ENCODE measurements at places on chromosomes 12 and 14.

GRCh38 chr12:128019996-128020544 lies 246.9 kb upstream of the TMEM132C start:
- H3K27me3 ChIP-seq = peaks cover 21% of the 10 kb centered on the region
- H3K36me3 ChIP-seq = no peaks in the 10 kb centered on the region
- H3K4me3 ChIP-seq = no peak overlapping the region
- H3K27ac ChIP-seq = no peak overlapping the region
- DNase-seq = no peak
- no peaks in the 10 kb centered on the region for H3K4me1 ChIP-seq

- no peak for DNase-seq
- no peaks in the 10 kb centered on the region for H3K27me3 ChIP-seq
- no peaks in the 10 kb centered on the region for H3K4me1 ChIP-seq
- H3K4me3 ChIP-seq = no peak overlapping the region
- no peaks in the 10 kb centered on the region for H3K36me3 ChIP-seq
- no peak overlapping the region for H3K27ac ChIP-seq
These were observed 196.6 kb downstream of the GLT1D1 start for GRCh38 chr12:129049917-129050316.

DNA sequence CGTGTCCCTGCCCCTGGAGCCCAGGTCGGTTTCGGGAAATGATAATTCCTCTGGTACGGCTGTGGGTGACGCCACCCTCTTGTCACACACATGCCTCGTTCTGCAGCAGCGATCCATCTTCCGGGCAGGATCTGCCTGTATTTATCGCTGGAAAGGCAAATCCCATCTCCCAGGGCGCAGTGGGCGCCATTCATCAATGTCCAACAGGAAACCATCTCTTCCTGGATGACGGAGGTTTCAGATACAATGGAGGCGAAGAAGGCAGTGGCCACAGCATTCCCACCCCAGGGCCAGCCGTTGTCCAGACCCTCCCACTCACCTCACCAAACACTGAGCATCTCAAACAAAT lies 74.2 kb downstream of the NOC4L start:
- no peaks in the 10 kb centered on the region for H3K4me1 ChIP-seq
- H3K27ac ChIP-seq = no peak overlapping the region
- no peaks in the 10 kb centered on the region for H3K36me3 ChIP-seq
- H3K27me3 ChIP-seq = peaks cover 66% of the 10 kb centered on the region
- DNase-seq = no peak

DNA sequence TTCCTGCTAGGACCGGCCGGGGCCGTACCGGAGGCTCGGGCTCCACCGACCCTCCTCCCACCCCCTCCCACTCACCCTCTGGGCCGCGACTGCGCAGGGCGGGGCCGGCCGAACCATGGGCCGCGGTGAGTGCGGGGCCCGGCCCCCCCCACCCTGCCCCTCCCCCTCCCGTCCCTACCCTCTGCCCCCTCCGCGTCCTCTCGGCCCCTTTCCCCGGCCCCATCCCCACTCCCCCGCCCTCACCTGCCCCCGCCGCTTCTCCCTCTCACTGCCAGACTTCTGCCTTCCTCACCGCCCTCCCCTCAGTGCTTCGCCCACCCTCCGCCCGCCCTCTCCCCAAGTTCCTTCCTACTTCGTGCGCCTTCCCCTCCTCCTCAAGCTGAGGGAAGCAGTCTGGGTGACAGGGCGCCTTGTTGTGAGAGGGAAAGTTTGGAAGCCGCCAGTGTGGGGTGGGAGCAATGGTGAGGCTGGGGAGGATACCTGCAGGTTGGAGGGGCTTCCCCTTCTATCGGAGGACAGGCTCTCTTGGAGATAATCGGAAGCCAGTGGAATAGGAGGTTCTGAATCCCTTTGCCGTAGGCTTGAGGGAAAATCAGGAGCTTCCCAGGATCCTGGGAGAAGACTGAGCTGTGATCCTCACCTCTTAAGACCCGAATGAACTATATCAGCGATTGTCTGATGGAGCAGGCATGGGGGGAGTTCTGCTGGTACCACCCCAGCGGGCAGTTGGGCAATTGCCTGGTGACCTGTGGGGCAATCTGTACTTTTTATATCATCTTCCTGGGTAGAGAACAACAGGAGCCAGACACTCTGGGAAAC lies 472 bp downstream of the MBD6 start:
- H3K27me3 ChIP-seq = no peaks in the 10 kb centered on the region
- peak overlapping the region; percentile 98 for H3K4me3 ChIP-seq
- peak overlapping the region; percentile 86 for H3K27ac ChIP-seq
- H3K36me3 ChIP-seq = peaks cover 17% of the 10 kb centered on the region

DNA sequence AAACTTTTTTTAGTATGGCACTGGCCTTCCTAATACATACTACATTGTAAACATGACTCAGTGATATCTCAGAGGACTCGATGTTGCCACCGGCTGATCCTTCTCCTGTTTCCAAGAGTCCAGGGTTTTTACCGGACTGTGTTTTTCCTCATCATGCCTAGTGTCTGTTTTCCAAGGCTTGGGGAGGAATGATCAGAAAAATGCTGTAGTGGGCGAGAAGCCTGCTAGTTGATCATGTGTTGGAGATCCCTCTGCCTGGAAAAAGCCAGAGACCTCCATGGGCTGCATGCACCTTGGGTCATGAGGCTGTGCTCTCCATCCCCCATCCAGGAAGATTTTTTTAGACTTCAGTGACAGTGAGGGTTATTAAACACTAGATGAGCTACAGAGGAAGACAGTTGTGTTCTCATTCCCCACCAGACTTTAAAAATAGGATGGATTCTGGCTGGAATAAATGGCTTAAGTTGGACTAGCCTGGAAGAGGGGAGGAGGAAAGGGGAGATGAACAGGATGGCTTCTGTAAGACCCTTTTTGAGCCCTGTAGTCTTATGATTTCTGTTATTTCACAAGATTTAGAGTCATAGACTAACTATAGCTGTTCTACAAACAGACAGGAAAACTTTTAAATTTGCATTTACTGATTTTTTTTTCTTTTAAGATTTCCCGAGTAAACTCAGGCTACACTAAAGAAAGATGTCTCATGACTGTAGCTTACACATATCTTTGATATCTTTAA lies 145.7 kb downstream of the SAMD4A start:
- no peak for DNase-seq
- H3K36me3 ChIP-seq = no peaks in the 10 kb centered on the region
- H3K27me3 ChIP-seq = no peaks in the 10 kb centered on the region

DNA sequence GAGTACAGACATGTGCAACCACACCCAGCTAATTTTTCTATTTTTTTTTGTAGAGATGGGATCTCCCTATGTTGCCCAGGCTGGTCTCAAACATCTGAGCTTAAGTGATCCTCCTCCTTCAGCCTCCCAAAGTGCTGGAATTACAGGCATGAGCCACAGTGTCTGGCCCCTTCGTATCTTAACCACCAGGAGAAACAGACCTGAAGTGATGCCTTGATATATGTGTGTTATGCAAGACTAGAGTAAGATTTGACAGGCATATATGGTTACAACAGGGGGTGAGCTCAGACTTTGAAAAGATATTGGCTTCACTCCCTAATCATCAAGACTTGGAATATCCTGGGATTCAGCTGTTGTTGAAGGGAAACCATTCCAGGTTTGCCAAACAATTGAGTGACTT lies 10.7 kb upstream of the GALNT6 start:
- DNase-seq = no peak
- no peak overlapping the region for H3K27ac ChIP-seq
- H3K27me3 ChIP-seq = no peaks in the 10 kb centered on the region
- H3K4me3 ChIP-seq = no peak overlapping the region

- H3K36me3 ChIP-seq = no peaks in the 10 kb centered on the region
- no peaks in the 10 kb centered on the region for H3K4me1 ChIP-seq
- no peak overlapping the region for H3K27ac ChIP-seq
- no peak for DNase-seq
These were observed 373.5 kb upstream of the OR4E1 start for GRCh38 chr14:22047115-22047514.

DNA sequence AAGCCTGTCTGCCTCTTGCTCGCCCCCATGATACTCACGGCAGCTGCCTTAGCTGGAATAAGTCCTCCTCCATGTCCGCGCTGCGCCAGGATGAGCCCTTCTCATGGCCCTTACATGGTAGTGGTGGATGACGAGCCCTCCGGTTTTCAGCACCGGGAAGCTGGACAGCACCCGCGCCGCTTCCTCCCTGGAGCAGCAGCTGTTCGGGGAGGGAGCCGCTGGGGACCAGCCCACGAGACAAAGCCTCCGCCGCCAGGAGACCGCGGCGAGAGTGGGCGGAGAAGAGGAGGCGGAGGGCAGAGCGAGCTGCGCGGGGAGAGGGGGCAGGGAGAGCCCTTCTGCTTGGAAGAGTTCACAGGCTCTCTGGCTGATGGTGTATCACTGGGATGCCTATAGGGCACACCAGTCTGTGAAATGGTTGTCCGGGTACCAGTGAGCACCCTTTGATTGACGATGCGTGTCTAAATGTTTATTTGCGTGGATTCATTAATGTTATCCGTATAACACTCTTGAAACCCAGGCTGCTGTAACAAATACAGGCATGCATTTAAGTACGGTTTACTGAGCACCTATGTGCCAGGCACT lies at the start of gene SVOP:
SVOP (minus strand) TSS at position 273 of the 585 bp plus-strand sequence; CDS start at position 73, 200 bp downstream.
- peak; percentile 42 for DNase-seq
- no peak within 1 kb of the TSS for H3K4me3 ChIP-seq
- no peak within 1 kb of the TSS for H3K27ac ChIP-seq
- H3K27me3 ChIP-seq = peaks cover 45% of the 10 kb centered on the region

- no peak overlapping the region for H3K4me3 ChIP-seq
- DNase-seq = no peak
- H3K27me3 ChIP-seq = no peaks in the 10 kb centered on the region
- H3K27ac ChIP-seq = no peak overlapping the region
- H3K36me3 ChIP-seq = no peaks in the 10 kb centered on the region
- no peaks in the 10 kb centered on the region for H3K4me1 ChIP-seq
These were observed 12.3 kb downstream of the SIX1 start for GRCh38 chr14:60636879-60637478.

- no peak overlapping the region for H3K4me3 ChIP-seq
- no peaks in the 10 kb centered on the region for H3K36me3 ChIP-seq
- H3K27ac ChIP-seq = no peak overlapping the region
- no peaks in the 10 kb centered on the region for H3K4me1 ChIP-seq
- no peak for DNase-seq
These were observed 228.3 kb downstream of the NTF3 start for GRCh38 chr12:5660238-5660637.

DNA sequence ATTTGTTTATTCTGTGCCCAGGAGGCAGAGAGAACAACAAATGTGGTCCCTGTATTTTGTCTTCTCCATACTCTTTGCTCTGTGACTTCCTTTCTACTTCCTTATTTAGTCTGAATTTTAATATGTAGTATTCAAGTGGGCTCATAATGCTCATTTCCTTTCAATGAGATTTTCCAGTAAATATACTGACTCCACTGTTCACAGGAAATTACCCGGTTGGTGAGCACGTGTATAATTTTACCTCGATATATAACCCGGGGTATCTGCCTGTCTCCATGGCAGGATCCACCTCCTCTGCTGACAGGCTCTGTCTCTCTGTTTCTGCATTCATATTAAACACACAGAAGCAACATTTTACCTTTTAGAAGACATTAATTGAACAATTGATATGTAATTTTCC lies 166.0 kb downstream of the SLC38A4 start:
- no peaks in the 10 kb centered on the region for H3K27me3 ChIP-seq
- no peak overlapping the region for H3K4me3 ChIP-seq
- no peaks in the 10 kb centered on the region for H3K36me3 ChIP-seq
- no peak overlapping the region for H3K27ac ChIP-seq

DNA sequence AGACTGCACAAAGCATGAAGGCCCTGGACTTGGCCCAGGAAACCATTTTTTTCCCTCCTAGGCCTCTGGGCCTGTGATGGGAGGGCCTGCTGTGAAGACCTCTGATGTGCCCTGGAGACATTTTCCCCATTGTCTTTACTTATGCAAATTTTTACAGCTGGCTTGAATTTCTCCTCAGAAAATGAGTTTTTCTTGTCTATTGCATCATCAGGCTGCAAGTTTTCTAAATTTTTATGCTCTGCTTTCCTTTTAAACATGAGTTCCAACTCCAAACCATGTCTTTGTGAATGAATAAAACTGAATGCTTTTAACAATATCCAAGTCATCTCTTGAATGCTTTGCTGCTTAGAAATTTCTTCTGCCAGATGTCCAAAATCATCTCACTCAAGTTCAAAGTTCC lies 43.7 kb upstream of the TRHDE start:
- no peak for DNase-seq
- no peaks in the 10 kb centered on the region for H3K4me1 ChIP-seq
- H3K27me3 ChIP-seq = no peaks in the 10 kb centered on the region
- no peaks in the 10 kb centered on the region for H3K36me3 ChIP-seq
- H3K4me3 ChIP-seq = no peak overlapping the region

DNA sequence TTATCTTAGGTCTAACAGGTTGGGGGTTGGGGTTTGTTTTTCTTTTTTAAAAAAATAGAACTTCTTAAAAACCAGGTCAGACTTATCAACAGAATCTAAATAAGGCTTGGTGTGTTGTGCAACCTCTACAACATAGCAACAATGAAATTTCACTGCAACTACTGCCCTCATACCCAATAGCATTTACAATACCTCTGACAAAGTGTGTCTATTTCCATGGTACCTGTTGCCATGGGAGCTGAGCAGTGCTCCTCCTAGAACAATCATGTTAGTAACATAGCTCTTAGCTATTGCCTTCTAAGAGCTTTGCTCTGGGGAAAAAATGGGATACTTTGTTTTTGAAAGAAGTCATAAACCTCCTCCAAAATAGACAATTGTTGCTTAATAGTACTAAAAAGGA lies 103.3 kb upstream of the CCDC175 start:
- no peak overlapping the region for H3K4me3 ChIP-seq
- H3K36me3 ChIP-seq = no peaks in the 10 kb centered on the region
- no peaks in the 10 kb centered on the region for H3K27me3 ChIP-seq
- no peak overlapping the region for H3K27ac ChIP-seq
- DNase-seq = no peak
- no peaks in the 10 kb centered on the region for H3K4me1 ChIP-seq

DNA sequence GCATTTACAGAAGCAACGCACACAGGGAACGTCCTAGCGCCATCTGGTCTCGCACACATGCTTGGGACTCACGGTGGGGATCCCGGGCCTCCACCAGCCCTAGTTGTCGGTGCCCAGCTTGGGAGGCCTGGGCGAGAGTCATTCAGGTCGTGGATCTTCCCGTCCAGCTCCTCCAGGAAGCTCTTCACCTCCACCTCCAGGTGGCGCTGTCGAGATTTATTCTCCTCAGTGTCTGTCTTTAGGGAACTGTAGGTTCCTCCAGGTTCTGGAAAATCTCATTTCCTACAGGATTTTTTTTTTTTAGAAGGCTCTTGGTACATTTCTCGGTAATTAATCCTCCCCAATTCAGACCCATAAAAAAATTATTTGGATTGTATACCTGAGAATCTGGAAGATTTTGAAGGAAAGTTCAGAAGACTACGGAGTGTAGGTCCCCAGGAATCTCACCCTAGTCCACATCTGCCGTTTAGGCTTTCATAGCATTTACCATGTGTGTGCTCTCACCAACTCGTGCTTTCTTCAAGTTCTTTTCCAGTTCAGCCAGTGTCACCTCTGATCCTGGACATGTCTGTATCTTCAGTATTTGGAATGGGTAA lies 910.0 kb downstream of the TMEM121 start:
- peaks cover 17% of the 10 kb centered on the region for H3K27me3 ChIP-seq
- no peak overlapping the region for H3K4me3 ChIP-seq
- no peaks in the 10 kb centered on the region for H3K4me1 ChIP-seq
- H3K36me3 ChIP-seq = no peaks in the 10 kb centered on the region

GRCh38 chr12:54126696-54127537 lies 61.9 kb downstream of the SMUG1 start:
- H3K27ac ChIP-seq = no peak overlapping the region
- no peak for DNase-seq
- peaks cover 5% of the 10 kb centered on the region for H3K27me3 ChIP-seq
- H3K36me3 ChIP-seq = no peaks in the 10 kb centered on the region

- H3K4me3 ChIP-seq = no peak overlapping the region
- no peaks in the 10 kb centered on the region for H3K27me3 ChIP-seq
- H3K36me3 ChIP-seq = no peaks in the 10 kb centered on the region
These were observed 179.6 kb downstream of the NELL2 start for GRCh38 chr12:44696542-44696941.

Measured in PC-9 (cell line).